ENCODE measurements at places on chromosomes 1 and 21.
A peak's percentile ranks its signal among the peaks of the same experiment; 100 is the strongest.

- DNase-seq: peak; percentile 78
Observed at GRCh38 chr1:37795340-37796125, 1.9 kb downstream of the MANEAL start.

DNA sequence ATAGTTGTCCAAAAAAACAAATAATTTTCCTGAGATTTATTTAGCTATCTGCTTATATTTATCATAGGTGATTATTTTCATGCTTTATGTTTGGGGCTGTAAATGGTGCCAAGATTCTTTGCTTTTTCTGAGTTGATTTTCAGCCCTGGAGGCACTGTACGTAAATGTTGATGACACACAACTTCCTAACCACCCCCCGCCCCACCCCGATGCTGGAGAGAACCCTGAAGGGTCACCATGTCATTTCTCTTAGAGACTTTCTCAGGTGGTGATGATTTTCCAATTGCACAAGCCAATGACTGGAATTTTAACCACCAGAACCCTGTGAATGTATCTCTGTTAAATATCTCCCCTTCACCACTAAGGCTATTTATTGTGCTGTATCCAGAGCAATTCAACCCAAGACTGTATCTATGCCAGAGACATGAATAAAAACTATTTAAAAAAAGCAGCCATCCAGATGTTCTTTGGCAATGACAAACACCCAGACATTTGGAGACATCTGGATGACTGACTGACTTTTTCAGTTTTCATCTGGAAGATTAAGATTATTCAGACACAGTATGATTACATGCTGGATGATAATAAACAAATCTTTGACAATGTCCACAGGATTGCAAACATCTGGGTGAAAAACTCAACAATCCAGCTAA lies 346.0 kb downstream of the LMX1A start:
- DNase-seq: peak; percentile 42

DNA sequence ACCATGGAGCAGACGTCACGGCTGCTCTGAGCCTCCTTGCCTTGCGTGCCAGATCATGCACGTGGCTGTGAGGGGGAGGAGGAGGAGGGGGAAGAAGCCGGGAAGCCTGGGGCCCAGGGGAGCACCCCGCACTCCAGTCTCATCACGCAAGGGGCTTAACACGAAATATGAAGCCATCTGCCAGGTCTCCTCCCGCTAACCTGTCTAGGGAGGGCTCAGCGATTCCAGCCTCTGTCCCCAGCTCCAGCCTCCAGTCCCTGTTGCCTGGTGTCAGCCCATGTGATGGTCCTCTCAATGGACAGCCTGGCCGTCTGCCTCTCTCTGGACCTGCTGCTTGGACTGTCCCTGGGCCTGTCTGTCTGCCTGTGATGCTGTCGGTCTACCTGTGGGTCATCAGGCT lies 22.5 kb upstream of the C1QA start:
- DNase-seq: no peak

- peak; percentile 62 for DNase-seq
Observed at GRCh38 chr1:154962156-154962749, 671 bp upstream of the PYGO2 start.

GRCh38 chr21:31045841-31046240 lies 7.6 kb upstream of the KRTAP19-8 start:
- DNase-seq: no peak

- DNase-seq: no peak
Observed at GRCh38 chr1:40803902-40804301, 20.3 kb downstream of the KCNQ4 start.

DNA sequence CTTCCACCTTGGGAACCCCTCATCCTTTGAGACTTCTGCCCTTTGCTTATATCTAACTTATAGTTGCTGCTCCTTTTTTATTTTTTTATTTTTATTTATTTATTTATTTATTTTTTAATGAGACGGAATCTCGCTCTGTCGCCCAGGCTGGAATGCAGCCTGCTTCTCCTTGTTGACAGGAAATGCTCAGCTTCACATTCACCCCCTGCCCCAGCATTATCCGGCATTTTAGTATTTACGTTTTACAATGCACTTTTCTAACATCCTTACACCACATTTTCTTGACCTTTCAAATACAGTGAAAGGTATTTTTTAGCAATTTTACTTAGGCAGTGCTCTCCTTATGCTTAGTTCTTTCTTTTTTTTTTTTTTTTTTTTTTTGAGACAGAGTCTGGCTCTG lies 14.9 kb downstream of the CXADR start:
- DNase-seq: no peak

DNA sequence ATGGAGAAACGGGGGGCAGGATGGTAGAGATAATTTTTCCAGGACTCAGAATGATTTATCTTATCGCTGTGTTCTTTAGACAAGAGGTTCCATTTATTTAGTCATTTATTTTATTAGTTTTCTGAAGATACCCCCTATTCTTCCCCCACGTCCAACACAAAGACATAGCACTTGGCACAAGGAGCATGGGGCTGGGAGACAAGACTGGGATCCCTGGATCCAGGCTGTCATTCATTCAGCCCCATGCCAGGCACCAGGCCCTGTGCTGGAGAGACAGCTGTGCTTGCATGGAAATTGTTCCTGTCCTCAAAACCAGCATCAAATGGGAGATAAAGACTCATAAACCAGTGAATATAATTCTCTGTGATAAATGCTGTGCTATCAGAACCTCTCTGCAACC lies 27.1 kb upstream of the PLXNA2 start:
- no peak for DNase-seq

All from left ventricle myocardium superior (tissue), 1 donor.